Activated naive CD8-positive, alpha-beta T cell treated with anti-CD3 and anti-CD28 coated beads for 36 hours (primary cell): ENCODE measurements at places on chromosomes 2 and 18. TPM values are rescaled to one million over a fixed set of nuclear protein-coding genes. Genes with fewer than 3 reads are reported as not detected.

DNA sequence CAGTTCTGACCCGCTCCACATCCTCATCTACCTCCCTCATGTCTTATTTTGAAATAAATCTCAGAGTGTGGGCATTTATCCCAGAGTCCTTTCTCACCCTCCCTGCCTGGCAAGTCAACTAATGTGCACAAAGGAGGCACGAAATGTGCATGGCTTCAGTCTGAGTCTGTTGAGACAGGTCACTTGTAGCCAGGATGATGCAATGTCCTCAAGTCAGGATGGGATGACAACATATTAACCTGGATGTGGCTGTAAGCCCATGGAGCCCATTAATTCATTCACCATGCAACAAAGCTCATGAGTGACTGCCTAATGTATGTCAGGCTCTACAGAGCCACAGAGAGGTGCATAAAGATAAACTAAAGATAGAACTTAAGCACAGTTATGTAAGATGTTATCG lies 34.5 kb downstream of the KCNG3 start:
- H3K36me3 ChIP-seq, result no peaks in the 10 kb centered on the region
- H3K4me1 ChIP-seq, result no peaks in the 10 kb centered on the region
- no peak overlapping the region for H3K4me3 ChIP-seq
- H3K27ac ChIP-seq, result no peak overlapping the region
- no peaks in the 10 kb centered on the region for H3K27me3 ChIP-seq
- no peak for DNase-seq

DNA sequence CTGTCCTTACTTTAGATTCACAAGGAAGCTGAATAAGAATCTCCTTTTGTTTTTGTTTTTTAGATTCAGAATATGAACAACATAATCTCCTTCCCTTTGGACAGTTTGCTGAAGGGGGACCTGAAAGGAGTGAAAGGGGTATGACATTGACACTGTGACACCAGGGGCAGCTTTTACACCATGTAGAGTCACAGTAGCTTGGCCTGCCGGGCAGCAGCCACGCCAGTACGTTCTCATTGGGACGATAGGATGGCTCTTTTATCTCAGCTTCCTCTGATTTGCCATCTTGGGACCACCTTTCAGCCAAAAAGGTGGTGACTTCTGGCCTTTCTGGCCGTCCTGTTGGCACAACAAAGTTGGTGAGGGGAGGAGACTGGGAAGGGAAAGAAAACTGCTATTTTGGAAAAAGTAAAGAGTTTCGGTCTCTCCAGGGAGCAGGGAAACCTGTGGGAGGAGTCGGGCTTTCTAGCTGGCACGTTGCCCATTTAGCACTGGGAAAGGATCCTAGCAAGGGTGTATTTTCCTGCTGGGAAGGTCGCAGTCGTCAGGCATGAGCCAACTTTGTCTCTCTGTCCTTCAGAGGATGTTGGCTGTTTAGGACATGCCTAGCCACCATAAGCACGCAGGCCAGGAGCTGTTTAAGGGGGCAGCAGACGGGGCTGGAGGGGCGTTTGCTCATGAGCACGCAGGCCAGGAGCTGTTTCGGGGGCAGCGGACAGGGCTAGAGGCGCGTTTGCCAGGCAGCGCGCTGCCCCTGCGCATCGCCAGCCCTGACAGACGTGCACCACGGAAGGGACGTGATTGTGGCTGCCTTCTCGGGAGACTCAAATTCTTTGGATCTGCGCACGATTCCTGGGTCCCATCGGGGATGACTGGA lies 104.6 kb downstream of the ITGB1BP1 start:
- H3K27me3 ChIP-seq, result no peaks in the 10 kb centered on the region
- no peaks in the 10 kb centered on the region for H3K36me3 ChIP-seq
- DNase-seq, result no peak
- no peak overlapping the region for H3K4me3 ChIP-seq
- H3K27ac ChIP-seq, result no peak overlapping the region
- no peaks in the 10 kb centered on the region for H3K4me1 ChIP-seq

- peaks cover 20% of the 10 kb centered on the region for H3K4me1 ChIP-seq
- no peak overlapping the region for H3K4me3 ChIP-seq
- peaks cover 2% of the 10 kb centered on the region for H3K36me3 ChIP-seq
- DNase-seq, result no peak
- H3K27ac ChIP-seq, result no peak overlapping the region
- no peaks in the 10 kb centered on the region for H3K27me3 ChIP-seq
Measured at GRCh38 chr18:57014772-57015413, 132.0 kb upstream of the BOD1L2 start.

Gene LYG1
- 0.30 TPM for total RNA-seq

Gene LCT
- total RNA-seq, result 0.34 TPM

DNA sequence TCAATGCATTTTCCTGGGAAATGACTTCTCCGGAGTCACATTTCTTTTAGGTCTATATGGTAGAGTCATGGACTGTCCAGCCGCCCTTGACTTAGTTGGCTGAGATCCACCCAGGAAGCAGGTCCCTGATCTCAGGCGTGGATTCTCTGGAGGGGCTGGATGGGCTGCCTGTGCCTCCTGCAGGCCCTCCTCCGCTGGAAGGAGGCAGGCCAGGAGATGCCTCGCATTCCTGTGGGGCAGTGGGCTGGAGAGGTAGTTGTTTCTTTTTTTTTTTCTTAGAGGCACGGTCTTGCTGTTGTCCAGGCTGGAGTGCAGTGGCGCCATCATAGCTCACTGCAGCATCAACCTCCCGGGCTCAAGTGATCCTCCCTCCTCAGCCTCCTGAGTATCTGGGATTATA lies 129.0 kb upstream of the MYCN start:
- H3K4me3 ChIP-seq, result no peak overlapping the region
- no peak for DNase-seq
- no peaks in the 10 kb centered on the region for H3K36me3 ChIP-seq

DNA sequence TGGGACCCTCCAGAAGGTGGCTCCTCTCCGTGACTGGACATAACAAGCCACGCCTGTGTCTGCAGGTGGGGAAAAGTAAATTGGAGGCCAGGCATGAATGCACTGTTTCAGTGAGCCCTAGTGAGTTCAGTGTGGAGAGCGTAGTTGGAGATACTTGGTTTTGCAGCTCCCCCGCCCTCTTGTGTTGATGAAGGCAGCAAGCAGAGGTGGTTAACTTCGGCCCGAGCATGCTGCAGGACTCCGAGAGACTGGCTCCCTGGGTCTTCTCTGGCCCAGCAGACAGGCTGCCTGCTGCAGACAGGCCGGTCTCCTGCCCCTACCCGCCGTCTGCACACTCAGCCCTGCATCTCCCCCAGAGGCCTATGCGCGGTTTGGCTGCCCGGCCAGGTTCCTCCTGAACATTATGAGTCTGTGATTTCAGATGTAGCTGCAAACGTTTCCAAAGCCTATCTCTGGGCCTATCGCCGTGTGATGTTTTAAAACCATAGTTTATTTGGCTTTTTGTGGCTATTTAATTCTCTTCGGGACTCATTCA lies 102.4 kb downstream of the LDLRAD4 start:
- H3K27ac ChIP-seq, result no peak overlapping the region
- peaks cover 5% of the 10 kb centered on the region for H3K36me3 ChIP-seq
- no peak for DNase-seq
- no peak overlapping the region for H3K4me3 ChIP-seq
- peaks cover 14% of the 10 kb centered on the region for H3K4me1 ChIP-seq
- H3K27me3 ChIP-seq, result no peaks in the 10 kb centered on the region

Gene PPP1R1C
- total RNA-seq, result not detected
